ENCODE measurements at places on chromosomes 4 and X.
A peak's percentile ranks its signal among the peaks of the same experiment; 100 is the strongest.

- no peak for DNase-seq
Observed at GRCh38 chrX:19852014-19853005, 35.1 kb downstream of the SH3KBP1 start.

- no peak for DNase-seq
Observed at GRCh38 chrX:133495464-133496391, 80.4 kb upstream of the GPC4 start.

GRCh38 chr4:109411964-109412363 lies 21.7 kb upstream of the SEC24B start:
- no peak for DNase-seq

DNA sequence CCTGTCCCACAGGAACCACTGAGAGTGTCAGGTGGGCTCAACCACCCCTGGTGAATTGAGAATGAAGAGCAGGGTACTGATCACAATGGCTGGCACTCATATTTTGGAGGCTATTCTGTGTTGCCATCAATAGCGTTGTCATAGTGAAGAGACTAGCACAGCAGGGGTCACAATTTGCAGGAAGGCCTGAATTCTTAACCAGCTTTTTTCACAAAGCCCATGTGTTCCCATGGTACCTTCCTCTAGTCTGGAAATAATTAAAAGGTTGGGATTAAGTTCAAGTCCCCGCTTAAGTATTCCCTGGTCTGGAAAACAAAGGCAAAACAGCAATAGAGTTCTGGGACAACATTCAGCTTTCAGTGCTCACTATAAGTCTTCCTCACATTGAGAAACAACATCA lies 1051.7 kb downstream of the C4orf33 start:
- no peak for DNase-seq

GRCh38 chrX:11480626-11481025 lies 185.1 kb downstream of the ARHGAP6 start:
- DNase-seq = no peak

DNA sequence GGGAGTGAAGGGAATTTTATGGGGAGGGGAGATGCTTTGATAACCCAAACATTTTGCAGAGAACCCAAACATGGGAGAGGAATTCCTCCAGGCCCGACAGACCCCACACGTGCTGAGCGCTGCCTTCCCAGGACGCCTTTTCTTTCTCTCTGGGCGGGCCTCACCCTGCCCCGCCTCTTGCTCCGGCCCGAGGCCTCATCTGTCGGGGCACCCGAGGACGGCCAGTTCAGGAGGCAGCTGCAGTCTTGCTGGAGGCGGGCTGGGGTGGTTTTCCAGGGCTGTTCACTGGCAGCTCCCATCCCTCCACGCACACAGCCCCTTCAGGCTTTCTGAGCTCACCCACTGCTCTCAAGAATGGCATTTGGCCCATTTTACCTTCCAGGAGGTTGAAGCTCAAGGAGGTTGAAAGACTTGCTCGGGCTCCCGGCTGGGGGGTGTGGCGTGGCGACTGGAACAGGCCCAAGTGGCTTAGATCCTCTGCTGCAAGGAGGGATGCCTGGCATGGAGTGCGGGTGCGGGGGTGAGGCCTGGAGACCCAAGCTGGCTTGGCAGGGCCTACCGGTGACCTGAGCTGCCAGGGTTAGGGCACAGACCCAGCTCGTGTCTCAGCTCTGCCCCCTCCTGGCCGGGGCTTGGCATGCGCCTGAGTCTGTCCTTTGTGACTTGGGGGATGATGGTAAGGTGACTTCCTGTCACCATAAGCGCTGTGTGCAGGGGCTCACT lies 99.2 kb downstream of the PSAPL1 start:
- DNase-seq = no peak

GRCh38 chr4:43014256-43014655 lies 121.7 kb downstream of the GRXCR1 start:
- DNase-seq = no peak

GRCh38 chr4:47287735-47288134 lies 175.8 kb downstream of the COMMD8 start:
- DNase-seq = no peak

DNA sequence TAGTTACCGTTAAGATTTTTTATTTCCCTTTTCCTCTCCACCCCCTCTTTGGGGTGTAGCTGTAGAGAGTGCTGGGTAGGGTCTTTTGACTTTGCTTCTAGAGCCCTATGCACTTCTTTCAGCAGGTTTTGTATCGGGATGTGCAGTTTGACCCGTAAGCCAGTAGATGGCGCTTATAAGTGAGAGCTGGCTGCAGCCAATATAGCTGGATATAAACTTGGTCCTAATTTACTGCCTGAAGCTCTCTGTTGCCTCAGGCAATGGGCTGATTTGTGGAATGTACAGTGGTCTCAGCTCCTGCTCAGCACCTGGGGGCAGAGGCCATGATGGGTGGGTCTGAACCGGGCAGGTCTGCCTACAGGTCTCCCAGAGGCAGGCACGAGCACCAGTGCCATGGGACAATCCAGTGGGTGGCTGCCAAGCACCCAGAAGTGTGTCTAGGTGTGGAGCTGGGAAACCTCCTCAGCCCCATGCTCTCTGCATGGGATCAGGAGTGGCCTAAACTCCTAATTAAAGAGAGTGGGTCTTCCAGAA lies 146.5 kb downstream of the SPANXN1 start:
- no peak for DNase-seq

DNA sequence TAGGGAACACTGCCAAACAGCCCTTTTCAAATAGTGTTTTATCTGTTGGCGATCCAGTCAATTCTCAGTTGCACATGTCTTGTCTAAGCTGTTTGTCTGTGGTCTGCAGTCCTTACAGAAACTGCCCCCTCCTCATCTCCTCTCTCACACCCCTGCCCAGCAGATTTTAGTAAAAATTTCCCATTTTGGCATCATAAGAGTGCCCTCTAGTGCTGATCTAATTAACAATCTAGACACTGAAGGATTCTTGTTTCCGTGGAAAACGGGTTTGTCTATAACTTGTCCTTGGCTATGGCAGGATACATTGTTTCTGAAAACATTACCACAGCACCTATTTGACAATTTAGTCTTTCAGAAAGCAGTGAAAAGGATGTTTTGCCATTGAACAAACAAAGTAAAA lies 227.2 kb upstream of the MBNL3 start:
- no peak for DNase-seq

DNA sequence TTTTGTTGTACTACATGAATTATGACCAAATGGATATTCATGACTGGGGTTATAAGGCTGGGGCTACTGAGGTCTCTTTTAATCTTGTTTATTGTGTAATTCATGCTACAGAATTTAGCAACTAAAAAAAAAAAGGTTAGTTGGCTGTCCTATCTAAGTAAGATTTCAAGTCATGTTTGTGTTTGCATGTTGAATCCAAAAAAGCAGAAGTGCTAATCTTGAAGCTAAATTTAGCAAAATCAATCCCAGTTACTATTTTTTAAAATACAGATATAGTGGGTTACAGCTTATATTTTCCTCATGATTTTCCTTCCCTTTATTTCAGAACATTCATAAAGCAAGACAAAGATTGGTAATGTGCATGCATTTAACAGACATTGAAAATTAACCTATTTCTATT lies 19.4 kb downstream of the MTMR1 start:
- no peak for DNase-seq

- peak; percentile 6 for DNase-seq
Observed at GRCh38 chrX:68732906-68733493, 85.5 kb downstream of the STARD8 start.

GRCh38 chr4:68288393-68288740 lies 42.9 kb upstream of the TMPRSS11B start:
- DNase-seq = no peak

GRCh38 chr4:622071-622995 lies 3.0 kb upstream of the PDE6B start:
- DNase-seq = no peak

DNA sequence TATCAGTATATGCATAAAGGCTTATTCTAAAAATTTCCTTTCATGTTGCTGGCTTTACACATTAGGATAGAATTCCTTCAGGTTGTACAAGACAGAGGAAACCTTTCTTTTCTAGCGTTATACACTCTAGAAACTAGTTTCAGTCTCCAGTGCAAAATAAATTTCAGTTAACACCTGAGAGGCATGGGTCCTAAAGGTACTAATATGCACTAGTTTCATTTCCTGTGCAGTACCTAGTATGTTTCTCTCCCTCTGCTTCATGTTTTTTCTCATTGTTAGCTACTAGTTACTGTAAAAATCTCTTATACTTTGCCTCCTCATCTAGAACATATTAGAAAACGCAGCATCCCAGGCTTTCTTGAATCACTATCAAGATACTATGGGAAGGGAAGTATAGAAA lies 54.0 kb downstream of the SNX25 start:
- DNase-seq = no peak

DNA sequence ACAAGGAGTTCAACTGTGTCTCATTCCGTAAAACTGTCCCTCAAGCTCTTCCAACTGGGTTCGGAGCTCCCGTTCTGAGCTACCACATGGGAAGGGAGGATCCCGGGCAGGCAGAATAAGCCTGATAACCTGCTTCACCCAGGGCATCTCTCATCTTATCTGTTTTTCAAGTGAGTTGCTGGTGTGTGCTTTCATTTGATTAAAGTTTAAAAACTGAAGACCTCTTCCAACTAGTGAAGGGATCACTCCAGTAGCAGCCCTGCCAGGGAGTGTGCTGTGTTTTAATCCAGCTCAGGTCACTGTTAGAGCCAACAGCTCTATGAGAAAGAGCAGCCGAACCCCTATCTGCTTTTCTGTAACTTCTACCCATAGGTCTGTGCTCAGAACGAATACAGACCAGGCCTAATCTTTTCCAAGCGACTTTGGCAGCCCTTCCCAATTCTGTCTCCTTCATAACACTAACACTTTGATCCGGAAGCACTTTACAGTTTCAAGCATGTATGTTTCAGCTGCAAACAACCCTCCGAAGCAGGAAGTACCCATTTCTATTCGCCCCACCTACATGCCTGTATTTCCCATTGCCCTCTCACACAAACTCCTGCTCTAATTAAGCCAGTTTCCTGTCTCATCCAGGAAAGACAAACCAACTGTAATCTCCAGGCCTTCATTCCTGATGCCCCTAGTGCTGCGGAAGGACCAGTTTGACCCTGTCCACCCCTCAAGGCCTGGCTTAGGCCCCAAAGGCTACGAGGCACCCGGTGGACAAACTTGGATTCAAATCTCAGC lies 60.9 kb downstream of the IRF2 start:
- no peak for DNase-seq

GRCh38 chr4:141131723-141132071 lies 1.6 kb downstream of the RNF150 start:
- DNase-seq = no peak

DNA sequence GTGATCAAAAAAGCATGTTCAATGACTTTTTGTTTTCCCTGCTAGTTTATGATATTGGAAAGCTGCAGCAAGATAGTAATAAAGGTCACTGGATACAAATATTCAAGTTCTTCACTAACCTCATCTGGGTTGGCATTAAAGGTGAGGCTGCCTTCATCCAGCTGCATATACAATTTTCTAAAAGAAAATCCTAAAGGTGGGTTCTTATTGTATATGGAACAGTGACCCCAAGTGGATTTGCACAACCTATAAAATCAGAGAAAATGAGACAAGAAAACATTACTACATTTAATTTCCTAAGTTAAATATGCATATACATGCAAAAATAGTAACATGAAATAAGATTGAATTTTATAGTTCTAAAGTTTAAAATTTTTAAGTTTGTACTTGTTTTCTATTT lies 23.9 kb downstream of the FBXO8 start:
- DNase-seq = no peak

GRCh38 chr4:149029056-149029651 lies 586.9 kb upstream of the NR3C2 start:
- DNase-seq = no peak

DNA sequence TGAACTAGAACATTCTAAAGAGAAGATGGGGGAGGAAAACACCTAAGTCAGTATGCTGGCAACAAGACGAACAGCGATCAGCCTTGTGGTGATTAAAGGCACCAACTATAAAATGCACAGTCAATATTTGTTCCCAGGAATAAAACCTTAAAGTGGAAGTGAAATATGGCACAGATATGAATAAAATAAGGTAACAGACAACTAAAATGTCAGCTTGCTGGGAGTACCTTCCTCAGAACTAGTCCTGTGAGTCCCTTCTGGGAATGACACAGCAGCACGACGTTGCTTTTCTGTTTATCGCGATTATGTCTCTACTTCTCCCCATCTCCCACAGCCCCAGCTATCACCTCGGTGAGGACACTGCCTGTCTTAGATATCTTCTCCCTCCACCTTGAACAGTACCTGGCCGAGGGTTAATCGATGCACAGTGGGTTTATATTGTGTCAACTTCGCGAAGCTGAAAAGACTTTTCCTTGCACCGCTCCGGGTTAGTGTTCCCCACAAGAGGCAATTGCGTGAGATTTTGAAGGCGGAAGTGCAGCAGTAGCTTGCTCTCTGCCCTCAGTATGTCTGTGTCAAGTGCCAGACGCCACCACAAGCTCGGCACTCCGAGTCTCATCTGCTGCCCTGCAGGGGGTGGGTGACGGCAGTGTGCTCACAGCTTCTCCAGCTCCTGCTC lies 17.4 kb downstream of the MTNR1A start:
- no peak for DNase-seq

DNA sequence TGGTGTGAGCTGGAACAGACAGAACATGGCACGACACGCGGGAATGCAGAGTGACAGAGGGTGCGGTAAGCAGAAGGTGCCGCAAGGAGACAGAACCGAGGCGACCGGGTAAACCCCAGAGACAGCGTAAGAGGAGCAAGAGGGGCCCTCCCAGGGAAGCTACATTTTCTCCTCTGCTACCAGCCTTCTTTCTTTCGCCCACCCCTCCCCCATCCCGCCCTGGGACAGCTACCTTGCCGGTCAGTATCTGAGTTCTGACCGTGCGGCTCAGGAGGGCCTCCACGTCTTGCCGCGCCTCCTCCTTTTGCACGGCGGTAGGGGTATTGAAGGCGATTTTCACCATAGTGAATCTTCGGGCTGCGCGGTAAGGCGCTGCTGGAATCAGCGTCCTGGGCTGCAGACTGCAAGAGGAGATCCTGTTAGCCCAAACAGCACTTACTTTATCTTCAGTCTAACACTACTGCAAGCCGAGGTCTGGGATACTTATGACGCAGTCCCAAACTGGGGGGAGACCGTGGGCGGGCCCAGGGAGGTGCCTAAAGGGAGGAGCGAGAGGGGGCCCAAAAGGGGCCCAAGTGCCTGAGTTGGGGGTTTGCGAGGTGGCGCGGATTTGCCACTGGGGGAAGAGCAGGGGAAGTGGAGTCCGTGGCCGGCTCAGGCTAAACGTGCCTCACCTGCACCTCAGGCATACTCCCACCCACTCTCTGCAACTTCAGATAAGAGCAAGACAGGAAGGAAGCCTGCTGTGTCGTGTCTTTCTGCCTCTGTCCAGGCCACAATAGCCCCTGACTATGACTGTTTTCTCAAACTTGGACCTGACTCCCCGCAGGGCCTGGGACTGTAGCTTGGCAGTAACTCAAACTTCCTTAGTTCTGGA lies at the start of gene ITM2A:
Gene ITM2A, minus strand, starts transcription at position 462 of the 877 bp plus-strand sequence. Its CDS starts 119 bp downstream, at position 343.
- DNase-seq = peak; percentile 13
